Bronchial smooth muscle cell (primary cell): ENCODE measurements at places on chromosomes 1 and 21. TPM values are rescaled to one million over a fixed set of nuclear protein-coding genes. Genes with fewer than 3 reads are reported as not detected.

The PTGER3 gene
- total RNA-seq: 0.47 and 2.6 TPM in 2 replicates

The SPRR1B gene
- 0.17 TPM in 1 of 2 replicates, not detected in the other for total RNA-seq

The MRAP gene
- total RNA-seq: 0.34 TPM in 1 of 2 replicates, not detected in the other

The PLA2G2C gene
- not detected in 2 replicates for total RNA-seq

The LCE1A gene
- not detected in 2 replicates for total RNA-seq

The ELAVL4 gene
- not detected in 2 replicates for total RNA-seq

The AMY1A gene
- not detected in 2 replicates for total RNA-seq

The MACO1 gene
- total RNA-seq: 9.4 and 12.0 TPM in 2 replicates

The CBS gene
- 33.1 and 57.7 TPM in 2 replicates for total RNA-seq

The THEM5 gene
- total RNA-seq: not detected in 2 replicates

The DAB1 gene
- under 0.01 and 0.32 TPM in 2 replicates for total RNA-seq

The SOX13 gene
- total RNA-seq: 1.7 and 1.8 TPM in 2 replicates

The WNT9A gene
- 1.6 and 2.8 TPM in 2 replicates for total RNA-seq

The LHX8 gene
- not detected in 2 replicates for total RNA-seq

The FLG2 gene
- total RNA-seq: under 0.01 TPM in 2 replicates

The GJA8 gene
- total RNA-seq: not detected in 2 replicates

The KRTAP12-3 gene
- total RNA-seq: not detected in 2 replicates

The KIRREL1 gene
- total RNA-seq: 63.5 and 73.5 TPM in 2 replicates

The LIN28A gene
- under 0.01 TPM in 1 of 2 replicates, not detected in the other for total RNA-seq

The GALE gene
- total RNA-seq: 8.1 and 12.8 TPM in 2 replicates

The TNFSF18 gene
- not detected in 2 replicates for total RNA-seq

The LEFTY2 gene
- total RNA-seq: not detected in 2 replicates

The IVL gene
- total RNA-seq: not detected in 2 replicates

The CR1L gene
- total RNA-seq: not detected in 2 replicates
